Activated CD8-positive, alpha-beta memory T cell treated with anti-CD3 and anti-CD28 coated beads, Interleukin-2, amount 50 U/mL, for 4 hours (primary cell): ENCODE measurements at places on chromosomes 4 and X.

GRCh38 chrX:47859686-47860085 is 23.0 kb downstream of the ZNF81 start:
- DNase-seq, result no peak

DNA sequence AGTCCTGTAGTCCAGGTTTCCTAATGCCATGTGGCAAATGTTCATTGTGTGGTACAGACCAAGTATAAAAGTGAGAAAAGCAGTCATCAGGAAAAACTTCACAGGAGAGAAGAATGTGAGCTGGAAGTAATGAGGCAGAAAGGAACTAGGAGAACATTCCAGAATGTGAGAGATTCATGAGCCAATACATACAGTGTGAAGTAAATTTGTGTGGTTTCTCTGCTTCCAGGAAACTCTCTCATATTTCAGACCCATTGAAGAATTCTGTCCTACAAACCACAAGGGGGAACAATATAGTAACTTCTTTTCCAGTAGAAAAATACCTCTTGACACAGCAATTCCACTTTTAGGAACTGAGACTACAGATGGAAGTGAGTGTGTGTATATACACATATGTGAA is 136.5 kb downstream of the RNF150 start:
- no peak for DNase-seq

GRCh38 chr4:1201851-1202525 is 29.6 kb upstream of the SPON2 start:
- DNase-seq, result peak; percentile 75

DNA sequence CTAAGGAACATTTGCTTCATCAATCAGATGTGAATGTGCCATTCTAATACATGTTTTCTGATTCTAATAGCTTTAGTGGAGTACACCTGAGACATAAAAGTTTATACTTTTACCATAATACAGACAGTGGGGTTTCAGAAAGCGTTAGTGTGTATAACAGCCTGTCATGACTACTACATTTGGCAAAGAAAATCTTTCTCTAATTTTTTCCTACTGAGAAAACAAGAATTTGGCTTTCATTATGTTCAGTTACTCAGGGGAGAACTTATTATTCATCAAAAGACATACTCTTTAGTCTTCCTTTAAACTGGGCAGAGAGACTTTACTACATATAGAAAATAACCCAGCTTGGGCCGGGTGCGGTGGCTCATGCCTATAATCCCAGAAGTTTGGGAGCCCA is 104.9 kb downstream of the PCDH18 start:
- DNase-seq, result no peak

- no peak for DNase-seq
Observed at GRCh38 chrX:67892401-67892800, 348.6 kb downstream of the AR start.
